ENCODE measurements at places on chromosomes 5 and 9.

DNA sequence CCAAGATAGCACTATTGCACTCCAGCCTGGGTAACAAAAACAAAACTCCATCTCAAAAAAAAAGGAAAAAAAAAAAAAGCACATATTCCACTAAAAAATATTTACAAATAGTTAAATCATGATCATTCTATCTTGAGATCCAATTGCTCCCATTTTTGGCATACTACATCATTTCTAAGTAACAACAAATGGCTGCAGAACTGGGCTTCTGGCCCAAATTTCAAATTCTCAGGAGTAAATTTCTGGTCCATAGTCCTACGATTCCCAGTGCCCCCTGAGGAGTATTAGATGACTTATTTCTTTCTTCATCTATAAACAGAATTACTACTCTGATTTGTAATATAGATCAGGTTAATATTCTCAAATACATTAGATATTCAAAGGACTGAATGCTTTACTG is 62.1 kb downstream of the CEMIP2 start:
- DNase-seq: no peak

GRCh38 chr9:113992994-113993393 is 85.1 kb downstream of the AMBP start:
- DNase-seq: no peak

DNA sequence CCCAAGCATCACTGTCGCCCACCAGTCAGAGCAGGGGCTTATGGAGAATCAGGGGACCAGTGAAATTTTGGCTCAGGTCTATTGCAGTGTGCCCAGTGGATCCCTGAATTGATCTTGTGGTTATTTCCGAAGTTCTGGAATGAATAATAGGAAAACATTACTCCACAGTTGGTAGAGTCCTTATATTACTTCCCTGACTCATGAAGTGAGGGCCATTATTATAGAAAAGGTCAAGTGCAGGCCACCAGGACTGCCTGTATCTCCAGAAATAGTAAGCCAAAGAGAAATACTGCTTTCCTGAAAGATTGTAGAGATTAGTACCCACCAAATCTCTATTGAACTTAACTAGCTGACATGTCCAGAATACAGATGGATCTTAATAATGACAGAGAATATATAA is 335.0 kb downstream of the NPR3 start:
- no peak for DNase-seq

DNA sequence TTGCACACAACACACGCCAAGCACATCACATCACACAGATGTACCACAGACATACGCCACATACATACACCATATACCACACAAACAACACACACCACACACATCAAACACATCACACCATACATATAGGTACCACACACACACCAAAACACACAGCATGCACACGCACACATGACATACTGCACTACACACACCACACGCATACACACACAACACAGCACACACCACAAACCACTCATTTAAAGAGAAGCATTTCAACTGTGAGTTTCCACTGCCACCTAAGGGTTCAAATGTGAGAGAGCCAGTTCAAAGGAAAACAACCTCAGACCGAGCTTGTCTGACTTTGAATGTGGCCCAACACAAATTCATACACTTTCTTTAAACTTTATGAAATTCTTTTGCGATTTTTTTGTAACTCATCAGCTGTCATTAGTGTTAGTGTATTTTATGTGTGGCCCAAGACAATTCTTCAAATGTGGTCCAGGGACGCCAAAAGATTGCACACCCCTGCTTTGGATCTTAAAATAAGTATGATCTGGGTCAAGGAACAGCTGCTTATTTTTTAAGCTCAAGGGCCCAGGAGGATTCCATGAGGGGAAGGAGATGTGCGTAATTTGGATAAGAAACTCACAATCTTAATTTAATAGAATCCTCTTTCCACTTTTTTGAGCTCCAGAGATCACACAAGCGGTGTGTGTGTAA is 494.6 kb downstream of the GADD45G start:
- DNase-seq: no peak

DNA sequence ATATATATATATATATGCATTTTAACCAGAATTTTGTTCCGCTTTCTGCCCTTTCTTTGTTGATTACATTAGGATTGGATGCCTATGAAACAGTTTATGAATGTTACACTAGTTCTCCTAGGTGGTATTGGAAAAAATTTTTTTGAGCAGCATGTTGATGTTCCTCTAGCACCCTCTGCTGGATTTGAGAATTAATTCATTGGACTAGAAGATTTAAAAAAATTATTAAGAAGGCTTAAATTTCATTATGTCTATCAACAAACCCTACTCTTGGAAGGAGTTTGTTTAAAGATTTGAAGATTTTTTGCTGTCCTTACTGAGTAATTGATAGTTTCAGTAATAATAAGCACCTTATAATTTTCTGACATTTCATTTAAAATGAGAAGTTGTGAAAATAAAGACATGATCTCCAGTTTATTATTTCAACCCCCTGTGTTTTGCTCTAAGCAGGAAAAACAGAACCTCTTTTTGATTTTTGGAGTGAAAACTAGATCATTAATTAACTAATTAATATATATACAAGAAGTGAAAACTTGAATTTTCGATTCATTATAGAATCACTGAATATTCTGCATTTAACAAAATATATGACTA is 89.6 kb downstream of the CCDC171 start:
- DNase-seq: no peak

GRCh38 chr5:110092955-110093785 is 403.4 kb downstream of the MAN2A1 start:
- no peak for DNase-seq

DNA sequence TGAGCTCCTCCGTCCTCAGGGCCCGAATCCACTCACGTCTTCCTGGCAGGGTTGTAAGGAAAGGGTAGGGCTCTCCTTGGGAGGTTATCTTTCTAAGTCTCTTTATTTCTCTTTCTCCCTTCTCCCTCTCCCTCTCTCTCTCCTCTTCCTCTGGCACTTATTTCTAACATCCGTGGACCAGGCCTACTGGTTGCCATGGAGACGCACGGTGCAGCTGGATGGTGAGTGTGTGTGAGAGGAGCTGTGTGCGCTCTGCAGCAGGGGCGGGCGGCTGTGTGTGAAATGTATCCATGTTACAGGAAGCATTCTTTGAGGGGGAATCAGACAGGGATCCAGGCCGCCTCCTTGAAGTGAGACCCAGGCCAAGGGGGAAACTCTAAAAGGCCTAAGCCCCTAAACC is 32.2 kb downstream of the PCDH1 start:
- peak; percentile 87 for DNase-seq

DNA sequence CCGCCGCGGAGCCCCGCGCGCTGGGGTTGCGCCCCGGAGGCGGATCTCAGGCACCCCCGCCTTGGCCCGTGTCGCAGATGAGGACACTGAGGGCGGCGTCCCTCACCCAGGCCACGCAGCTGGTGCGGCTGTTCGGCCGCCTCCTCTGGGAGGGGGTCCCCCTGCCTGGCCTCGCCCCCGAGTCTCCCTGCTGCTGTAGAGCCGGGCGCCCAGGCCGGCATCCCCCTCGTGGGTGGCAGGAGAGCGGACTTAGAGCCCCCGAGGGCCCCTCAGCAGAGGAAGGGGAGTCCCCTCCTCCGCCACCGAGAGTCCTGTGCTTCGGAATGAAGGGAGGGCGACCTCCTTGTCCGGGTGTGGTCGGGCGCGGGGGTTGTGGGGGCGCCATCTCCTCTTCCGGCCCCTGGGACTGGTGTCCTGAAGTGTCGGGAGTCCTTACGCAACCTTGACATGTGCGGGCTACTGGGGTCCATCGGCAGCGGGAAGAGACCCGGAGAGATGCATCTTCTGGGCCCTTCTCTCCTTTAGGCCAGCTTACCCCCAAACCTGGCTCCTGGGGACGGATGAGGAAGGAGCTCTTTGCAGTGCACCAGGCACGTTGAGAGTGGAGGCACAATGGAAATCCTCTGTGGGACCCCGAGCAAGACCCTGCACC is 11.7 kb upstream of the EXOSC2 start:
- no peak for DNase-seq

GRCh38 chr5:76521240-76521758 is 101.9 kb downstream of the F2RL2 start:
- no peak for DNase-seq

GRCh38 chr5:16712178-16712577 is 95.4 kb upstream of the RETREG1 start:
- no peak for DNase-seq

GRCh38 chr5:96654209-96654608 is 8.0 kb upstream of the CAST start:
- DNase-seq: no peak

DNA sequence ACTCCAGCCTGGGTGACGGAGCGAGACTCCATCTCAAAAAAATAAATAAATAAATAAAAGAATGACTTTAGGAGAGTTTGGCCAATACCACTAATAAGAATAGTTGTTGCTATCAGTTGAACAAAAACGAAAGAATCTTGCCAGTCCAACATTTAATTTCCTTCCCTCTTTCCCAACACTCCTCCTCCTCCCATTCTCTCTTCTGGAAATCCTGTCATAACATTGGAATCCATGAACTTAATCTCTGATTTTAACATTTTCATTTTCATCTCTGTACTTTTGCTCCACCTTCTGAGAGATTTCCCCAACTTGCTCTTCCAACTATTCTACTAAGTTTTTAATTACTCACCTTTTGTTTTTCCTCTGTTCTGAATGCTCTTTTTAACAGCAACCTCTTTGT is 42.8 kb upstream of the CDK20 start:
- DNase-seq: no peak

GRCh38 chr9:82130331-82131042 is 141.9 kb downstream of the SPATA31D1 start:
- no peak for DNase-seq

DNA sequence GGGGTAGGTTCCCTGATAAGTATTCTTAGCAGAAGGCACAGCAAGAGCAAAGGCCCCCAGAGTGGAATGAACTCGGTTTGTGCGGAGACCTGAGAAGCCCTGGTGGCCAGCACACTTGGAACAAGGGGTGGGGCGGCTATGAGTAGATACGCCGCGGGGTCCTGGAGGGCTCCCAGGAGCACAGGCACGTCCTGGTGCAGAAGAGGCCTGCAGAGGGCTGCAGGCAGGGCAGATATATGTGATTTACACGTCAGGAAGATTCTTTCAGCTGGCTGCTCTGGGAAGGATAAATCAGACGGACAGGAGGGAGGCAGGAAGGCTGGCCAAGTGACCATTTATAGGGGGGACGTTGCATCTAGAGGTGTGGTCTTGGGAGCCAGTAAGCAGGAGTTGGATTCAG is 70.2 kb upstream of the ATG10 start:
- no peak for DNase-seq

GRCh38 chr9:96720435-96720834 is 57.5 kb downstream of the ZNF510 start:
- DNase-seq: no peak
